ENCODE measurements at places on chromosomes 2 and 18.

DNA sequence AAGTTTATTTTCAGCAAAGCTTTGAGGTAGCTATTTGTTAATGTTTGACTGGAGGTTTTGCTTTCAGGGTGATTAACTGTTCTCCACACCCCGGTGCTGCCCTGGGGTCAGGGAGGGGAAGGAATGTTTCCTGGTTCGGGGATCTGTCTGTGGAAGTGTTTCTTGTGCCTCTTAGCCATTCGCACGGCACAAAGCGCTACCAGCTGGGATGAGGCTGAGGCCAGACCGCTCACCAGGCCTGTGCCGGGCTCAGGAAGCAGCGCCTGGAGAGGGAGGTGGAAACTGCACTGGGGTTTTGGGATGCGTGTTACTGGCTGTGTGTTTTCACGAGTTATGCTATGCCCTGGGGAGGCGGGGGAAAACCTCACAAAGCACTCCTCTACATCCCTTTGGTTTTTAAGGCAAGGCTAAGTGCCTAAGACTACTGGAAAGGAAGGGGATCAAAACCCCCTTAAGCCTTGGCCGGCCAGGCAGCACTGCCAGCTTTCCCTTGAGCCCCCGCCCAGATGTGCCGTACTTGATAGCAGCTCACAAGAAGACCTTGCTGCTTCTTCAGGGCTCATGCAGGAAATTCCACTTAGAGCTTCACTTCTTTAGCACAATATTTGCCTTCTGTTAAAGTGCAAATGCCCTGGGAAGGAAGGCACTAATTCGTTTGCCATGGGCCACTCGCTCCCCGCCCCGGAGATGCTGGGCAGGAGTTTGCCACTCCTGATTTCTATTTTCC, 65.7 kb upstream of the CNGA3 start:
- no peak for DNase-seq

GRCh38 chr2:10151462-10151861, 28.9 kb downstream of the RRM2 start:
- DNase-seq: no peak

DNA sequence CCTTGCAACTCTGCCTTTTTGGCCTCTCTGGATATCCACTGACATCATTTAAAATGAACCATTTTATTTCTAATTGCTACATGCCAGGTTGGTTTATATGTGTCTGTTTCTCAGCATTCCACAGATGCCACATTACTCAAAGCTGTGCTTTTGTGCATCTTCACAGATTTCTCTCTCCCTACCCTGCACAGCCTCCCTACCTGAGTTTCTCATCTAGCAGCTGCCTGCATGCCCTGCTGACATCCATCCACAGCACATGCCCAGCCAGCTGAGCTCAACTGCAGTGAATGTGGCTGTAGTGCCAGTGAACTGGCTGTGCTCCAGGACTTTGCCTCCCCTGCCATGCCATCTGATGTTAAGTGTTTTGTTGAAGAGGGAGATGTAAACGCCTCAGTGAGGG, 44.5 kb downstream of the PKP4 start:
- no peak for DNase-seq

- peak; percentile 44 for DNase-seq
Measured at GRCh38 chr18:32549248-32550110, 78.8 kb upstream of the GAREM1 start.

DNA sequence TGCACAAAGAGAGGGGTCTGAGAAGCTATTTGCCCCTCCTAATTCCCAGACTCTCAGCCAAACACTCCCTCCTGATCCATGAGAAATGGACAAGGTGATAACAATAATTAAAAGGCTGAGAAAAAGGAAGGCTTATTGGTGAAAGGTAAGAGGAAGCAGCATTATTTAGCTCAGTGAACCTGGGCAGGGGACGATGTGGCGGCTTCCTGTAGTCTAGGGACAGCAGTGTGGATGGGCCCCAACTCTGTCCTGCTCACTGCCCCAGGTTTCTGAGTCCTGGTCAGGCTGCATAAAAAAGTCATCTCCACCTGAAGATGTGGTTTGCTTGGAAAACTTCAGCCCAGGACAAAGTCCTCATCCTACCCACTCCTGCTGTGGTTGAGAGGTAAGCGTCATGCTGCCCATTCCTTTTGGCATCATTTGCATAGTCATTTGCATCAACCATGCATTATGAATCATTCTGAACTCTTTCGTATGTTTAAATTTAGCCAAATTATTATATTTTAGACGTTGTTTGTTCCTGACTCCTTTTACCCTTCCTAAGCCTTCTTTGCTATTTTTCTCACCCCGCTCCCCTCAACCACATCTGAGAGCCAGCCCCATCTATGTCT, 126.8 kb downstream of the CLIP4 start:
- DNase-seq: no peak

GRCh38 chr2:174771136-174771535, 6.9 kb upstream of the CHRNA1 start:
- no peak for DNase-seq

GRCh38 chr2:76870581-76870980, 651.6 kb downstream of the LRRTM4 start:
- peak; percentile 46 for DNase-seq

GRCh38 chr2:165505514-165505913, 36.0 kb downstream of the CSRNP3 start:
- no peak for DNase-seq

GRCh38 chr2:37590119-37590571, 81.3 kb downstream of the CDC42EP3 start:
- peak; percentile 90 for DNase-seq

DNA sequence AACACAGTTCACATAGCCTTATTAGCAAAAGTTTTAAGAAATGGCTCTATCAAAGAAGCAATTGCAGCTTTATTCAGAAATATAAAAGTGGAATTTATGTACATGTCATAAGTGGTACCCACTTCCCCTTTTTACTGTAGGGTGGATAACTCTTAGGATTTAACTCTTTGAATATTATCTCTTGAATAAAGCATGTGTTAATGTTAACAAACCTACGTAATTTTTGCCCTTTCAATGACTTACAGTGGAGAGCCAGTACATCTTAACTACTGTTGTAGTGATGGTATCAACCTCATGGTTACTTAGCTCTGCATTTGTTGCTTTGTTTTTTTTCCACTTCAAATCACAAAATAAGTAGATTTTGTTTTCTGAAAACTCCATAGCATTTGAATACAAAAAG, 8.8 kb downstream of the NABP1 start:
- no peak for DNase-seq

- DNase-seq: no peak
Measured at GRCh38 chr2:29322011-29322410, 206.8 kb downstream of the CLIP4 start.

DNA sequence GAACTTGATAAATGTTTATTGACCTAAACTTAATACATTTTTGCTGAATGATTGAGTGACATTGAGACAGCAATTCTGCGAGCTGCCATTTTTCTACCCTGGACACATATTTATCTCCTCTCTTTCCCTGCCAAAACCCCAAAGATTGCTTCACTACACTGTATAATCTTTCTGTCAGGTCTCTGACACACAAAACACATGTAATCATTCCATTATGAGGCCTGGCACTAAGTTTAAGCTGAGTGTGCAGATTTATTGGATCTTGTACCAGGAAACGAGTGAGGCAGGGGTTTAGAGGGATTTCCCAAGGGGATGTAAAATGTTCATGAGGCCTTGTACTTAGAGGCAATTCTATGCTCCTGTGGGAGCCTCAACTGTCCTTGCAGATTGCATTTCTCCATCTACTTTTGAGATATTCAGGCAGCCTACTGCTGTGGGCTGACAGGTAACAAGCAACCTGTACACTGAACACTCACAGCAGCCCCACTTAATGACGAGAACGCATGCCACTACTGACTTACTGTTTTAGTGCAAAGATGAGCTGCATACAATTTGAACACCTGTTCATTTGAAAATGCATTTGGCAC, 13.7 kb upstream of the OSR1 start:
- no peak for DNase-seq

- no peak for DNase-seq
Measured at GRCh38 chr2:228735697-228736096, 535.4 kb downstream of the PID1 start.

DNA sequence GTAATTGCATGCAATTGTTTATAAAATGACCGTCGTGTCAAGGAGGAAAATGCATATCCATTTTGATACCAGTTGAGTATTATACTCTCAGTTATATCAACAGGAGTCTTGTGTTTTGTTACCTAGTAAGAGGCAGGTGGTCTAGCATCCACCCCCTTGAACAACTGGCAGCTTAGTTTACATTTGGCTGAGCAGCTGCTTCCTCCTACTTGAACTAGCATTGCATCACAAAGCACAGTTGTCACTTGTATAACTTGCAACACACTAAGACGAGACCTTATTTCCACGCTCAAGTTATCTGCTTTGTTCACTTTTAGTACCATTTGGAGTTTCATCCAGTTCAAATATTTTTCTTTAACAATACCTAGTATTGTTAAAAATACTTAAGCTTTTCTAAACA, 75.4 kb upstream of the UBE2E3 start:
- peak; percentile 8 for DNase-seq

GRCh38 chr2:200703127-200703925, 108.4 kb upstream of the BZW1 start:
- peak; percentile 85 for DNase-seq

GRCh38 chr2:201194097-201194496, 11.2 kb downstream of the CASP10 start:
- no peak for DNase-seq

- no peak for DNase-seq
Measured at GRCh38 chr18:25174324-25174723, 177.6 kb downstream of the ZNF521 start.

- DNase-seq: no peak
Measured at GRCh38 chr2:168323529-168324021, 76.2 kb upstream of the STK39 start.

- no peak for DNase-seq
Measured at GRCh38 chr2:47173986-47174732, 19.1 kb upstream of the STPG4 start.

GRCh38 chr2:86414996-86415395, 26.2 kb upstream of the KDM3A start:
- DNase-seq: no peak

DNA sequence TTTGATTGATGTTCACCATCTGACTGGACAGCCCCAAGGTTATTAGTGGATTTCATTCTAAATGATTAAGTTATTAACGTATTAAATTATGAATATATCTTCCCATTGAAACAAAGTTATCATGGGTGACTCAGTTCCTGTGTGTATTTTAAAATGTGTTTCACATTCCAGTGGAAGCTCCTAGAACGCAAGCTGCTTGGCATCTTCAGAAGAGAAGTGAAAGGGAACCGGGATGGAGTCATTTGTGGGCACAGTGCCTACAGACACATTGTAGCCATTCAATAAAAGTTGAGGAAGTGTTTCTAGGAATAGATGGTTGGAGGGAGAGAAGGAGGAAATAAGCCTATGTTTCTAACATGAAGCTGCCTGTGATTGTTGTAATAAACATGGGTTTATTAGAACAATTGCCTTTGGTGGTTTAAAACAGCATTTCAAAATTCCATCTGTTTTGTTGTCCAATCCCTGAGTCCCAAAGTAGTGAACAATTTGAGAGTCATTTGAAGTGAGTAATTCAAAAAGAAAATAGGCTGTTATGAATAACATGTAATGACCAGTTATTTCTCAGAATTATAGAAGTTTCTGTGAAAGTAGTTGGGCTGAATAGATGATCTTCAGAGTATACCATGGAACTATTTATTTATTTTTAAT, 143.5 kb downstream of the PKP4 start:
- peak; percentile 94 for DNase-seq

Measured in astrocyte of the spinal cord (primary cell).